ENCODE measurements at places on chromosomes 16 and 17.

DNA sequence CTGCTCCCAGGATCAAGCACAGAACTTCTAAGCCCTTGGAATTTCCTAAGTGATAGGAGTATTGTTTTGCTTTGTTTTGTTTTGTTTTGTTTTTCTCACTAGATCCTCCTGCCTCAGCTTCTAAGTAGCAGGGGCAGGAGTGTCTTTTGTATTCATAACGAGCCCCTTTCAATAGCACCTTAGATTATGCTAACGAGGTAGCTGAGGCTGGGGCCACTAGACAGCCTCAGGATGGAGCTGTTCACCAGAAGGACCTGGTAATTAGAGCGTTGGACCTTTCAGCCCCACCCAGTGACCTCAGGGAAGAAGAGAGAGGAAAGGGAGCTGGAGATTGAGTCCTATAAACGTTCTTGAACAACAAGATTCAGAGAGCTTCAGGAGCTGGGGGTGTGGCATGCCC, 43.6 kb downstream of the IKZF3 start:
- no peak for DNase-seq

DNA sequence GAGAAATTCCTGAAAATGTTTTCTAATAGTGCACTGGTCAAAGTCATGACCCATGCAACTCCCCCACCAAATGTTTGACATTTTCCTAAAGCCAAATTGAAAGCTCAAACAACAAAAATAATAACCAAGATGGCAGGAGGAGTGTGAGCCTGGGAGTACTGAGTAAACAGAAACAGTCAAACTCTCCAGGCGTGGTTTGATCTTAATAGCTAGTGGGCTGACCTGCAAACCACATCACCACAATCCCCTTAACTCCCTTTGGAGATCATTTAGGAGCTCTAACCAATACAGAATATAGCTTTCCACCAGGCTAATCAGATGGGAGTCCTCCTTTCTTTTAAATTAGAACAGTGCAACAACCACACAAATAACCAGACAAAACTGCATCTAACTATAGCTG, 19.2 kb upstream of the MEIOC start:
- DNase-seq = no peak

DNA sequence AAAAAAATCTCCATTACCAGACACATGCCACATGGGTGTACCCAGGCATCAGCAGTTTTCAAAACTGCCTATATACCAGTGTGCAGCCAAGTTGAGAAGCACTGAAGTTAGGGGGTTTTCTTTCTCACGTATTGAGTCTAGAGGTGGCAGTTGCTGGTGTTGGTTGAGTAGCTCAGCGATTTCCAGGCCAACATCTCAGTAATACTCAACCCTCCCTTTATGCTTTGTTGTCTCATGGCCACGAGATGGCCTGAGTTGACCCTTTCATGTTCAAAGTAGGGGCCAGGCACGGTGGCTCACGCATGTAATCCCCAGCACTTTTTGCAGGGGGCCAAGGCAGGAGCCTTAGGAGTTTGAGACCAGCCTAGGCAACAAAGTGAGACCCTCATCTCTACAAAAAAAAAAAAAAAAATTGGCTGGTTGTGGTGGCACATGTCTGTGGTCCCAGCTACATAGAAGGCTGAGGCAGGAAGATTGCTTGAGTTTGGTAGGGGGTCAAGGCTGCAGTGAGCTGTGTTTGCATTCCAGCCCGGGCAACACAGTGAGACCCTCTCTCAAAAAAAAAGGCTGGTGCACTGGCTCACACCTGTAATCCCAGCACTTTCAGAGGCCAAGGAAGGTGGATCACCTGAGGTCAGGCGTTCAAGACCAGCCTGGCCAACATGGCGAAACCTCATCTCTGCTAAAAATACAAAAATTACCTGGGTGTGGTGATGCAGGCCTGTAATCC, 10.8 kb downstream of the LRRC3C start:
- no peak for DNase-seq

GRCh38 chr17:4147751-4148310, 4.8 kb downstream of the CYB5D2 start:
- DNase-seq = no peak

GRCh38 chr17:69064001-69064400, 3.3 kb upstream of the ABCA9 start:
- DNase-seq = no peak

- peak; percentile 77 for DNase-seq
Observed at GRCh38 chr17:36072431-36073121, 8.5 kb downstream of the CCL18 start.

GRCh38 chr17:57545731-57546342, 199.3 kb downstream of the CCDC182 start:
- no peak for DNase-seq

DNA sequence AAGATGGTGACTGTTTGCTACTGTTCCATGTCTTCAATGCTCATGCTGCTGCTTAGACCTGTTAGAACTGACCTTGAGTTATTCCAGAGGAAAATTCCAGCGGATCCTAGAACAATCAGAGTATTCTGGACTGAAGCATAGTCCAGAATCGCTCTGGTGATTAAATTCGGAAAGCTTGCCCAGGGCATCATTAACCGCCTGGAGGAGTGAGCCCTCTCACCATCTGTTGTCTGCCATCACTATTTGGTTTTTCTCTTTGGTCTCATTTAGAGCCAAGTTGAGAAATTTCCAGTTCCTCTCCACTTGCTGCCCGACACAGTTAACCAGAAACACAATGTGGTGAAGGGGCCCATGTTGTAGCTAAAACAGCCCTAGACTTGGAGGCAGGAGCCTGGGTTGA, 104.1 kb downstream of the BMERB1 start:
- no peak for DNase-seq

GRCh38 chr16:78800523-78800922, 701.1 kb downstream of the WWOX start:
- no peak for DNase-seq

DNA sequence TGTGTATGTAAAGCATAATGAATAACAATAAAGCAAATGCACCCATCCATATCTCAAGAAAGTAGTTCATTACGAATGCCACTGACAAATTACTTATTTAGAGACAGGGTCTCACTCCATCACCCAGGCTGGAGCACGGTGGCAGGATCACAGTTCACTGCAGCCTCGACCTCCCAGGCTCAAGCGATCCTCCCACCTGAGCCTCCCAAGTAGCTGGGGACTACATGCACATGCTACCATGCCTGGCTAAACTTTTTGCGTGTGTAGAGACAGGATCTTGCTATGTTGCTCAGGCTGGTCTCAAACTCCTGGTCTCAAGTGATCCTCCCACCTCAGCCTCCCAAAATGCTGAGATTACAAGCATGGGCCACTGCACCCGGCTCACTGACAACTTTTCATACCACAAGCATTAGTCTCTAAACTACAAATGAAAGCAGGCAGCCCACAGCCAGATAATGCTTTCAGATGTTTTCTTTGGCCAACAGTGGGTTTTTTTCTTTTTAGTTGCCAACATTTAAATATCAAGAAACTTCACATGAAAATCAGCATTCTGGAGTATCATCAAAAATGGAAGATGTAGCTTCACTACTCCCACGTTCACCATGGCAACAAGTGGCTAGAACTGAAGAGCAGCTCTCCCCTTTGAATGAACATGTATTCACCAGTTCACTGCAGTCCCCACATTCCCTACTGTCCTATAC, 7.7 kb downstream of the ARHGAP17 start:
- DNase-seq = no peak

- peak; percentile 65 for DNase-seq
Observed at GRCh38 chr17:78842881-78843565, 2.4 kb upstream of the USP36 start.

DNA sequence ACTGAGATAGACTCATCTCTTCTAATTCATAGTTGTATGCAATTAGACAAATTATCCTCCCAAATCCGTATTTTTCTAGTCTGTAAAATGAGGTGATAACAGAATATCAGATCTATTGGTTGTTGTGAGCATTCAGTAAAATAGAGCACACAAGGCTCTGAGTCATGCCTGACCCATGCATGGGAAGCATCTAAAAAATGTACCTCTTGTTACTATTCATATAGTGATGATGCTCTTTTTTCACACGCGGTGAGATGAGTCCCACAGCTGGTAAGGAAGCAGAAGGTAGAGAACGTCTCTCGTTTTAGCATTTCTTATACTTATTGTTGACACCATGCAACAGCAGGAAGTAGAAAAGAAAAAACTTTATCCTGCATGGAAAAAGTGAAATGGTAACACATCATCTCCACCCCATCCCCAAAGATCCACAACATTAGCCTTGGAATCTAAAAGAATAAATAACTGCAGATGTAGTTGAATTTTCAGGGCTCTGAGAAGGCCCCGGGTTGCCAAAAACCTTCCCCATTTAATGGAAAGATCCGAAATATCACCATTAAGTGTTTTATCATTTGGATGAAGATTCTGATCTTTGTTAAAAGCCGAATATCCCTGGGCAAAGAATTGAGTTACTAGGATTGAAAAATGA, 215.6 kb downstream of the TMEM114 start:
- no peak for DNase-seq

GRCh38 chr17:34670618-34671017, 91.2 kb downstream of the TMEM132E start:
- no peak for DNase-seq

GRCh38 chr17:32104158-32104557, 38.1 kb upstream of the RHOT1 start:
- no peak for DNase-seq

GRCh38 chr17:80096561-80097021, 4.8 kb upstream of the GAA start:
- DNase-seq = no peak

GRCh38 chr17:5584383-5585286, at the start of gene NLRP1:
TSS of gene NLRP1 (minus strand) at chr17:5584509. CDS start at chr17:5583957, 552 bp downstream.
- DNase-seq = peak; percentile 93

DNA sequence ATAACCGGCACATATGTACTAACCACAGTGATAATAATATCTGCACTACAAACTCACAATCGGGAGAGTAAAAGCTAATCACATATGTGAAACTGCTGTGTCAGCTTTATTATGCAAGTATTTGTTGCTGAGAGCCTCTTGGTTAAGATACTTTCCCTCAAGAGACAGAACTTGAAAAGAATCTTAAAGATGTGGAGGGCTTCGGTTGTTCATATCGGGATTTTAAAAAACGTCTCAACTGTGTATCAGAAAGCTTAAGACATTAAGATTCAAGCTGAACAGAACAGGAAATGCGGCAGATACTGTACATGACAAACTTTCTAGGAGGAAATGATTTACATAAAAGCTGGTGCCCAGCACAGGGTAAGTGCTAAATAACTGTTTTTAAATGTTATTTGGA, 27.5 kb upstream of the HLF start:
- DNase-seq = peak; percentile 40

GRCh38 chr16:23423496-23424049, 29.4 kb downstream of the COG7 start:
- DNase-seq = no peak

GRCh38 chr17:1179818-1180742, at the start of gene ABR:
TSS of gene ABR (minus strand) at chr17:1179981. CDS start at chr17:1179727, 254 bp downstream.
- peak; percentile 46 for DNase-seq

DNA sequence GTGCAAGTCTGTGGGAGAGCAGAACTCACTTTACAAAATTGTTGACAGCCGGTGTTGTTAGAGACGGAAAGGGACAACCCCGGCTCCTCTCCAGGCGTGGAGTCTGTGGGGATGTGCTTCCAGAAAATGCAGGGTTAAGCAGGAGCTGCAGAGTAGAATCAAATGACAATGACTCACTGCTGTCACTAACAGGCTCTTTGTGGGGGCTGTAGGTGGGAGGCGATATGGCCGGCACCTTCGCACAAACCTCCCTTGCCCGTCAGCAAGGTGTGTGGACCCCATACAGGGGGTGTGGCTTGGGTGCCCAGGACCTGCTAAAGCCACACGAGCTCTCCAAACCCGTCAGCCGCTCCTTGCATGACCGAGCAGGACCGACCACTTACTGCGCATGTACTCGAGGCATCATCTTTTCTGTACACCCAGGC, 5.8 kb downstream of the PDK2 start:
- no peak for DNase-seq

GRCh38 chr17:29948448-29949215, 7.2 kb downstream of the EFCAB5 start:
- DNase-seq = no peak

GRCh38 chr16:11263737-11264136, 5.4 kb downstream of the TNP2 start:
- no peak for DNase-seq

GRCh38 chr16:4734730-4735535, 596 bp downstream of the DNAAF8 start:
- peak; percentile 94 for DNase-seq

DNA sequence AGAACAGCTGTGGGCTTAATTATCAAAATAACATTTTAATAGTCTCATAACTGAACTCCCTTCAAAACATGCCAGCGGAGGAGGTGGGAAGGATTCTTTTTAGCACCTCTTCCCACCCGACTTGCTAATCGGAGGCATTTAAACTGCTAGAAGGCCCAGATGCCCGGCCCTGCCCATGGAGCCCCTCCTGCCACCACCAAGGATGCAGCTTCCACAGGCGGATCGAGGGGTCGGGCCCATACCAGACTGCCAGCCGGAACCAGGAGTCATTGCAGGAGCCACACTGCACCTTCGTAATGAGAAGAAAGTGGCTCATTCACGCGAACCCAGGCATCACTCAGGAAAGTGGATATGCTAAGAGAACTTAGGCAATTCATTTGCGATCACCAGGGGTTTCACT, 201.2 kb downstream of the C16orf78 start:
- DNase-seq = no peak

DNA sequence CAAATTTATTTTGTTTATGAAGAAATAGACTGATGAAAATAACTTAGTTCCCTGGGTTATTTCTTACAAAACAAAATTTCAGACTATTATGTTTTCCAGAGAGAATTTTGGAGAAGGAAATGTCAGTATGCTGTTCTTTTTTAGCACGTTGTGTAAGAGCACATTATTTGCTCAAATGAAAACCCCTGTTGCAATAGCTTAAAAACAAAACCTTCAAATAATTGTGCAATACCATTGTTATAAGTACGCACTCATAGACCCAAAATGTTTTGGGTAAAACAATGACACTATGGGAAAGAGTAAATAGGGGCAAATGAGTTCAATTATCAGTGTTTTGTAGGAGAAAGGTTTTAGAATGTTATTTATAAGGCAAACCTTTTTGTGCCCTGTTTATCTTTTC, 18.2 kb downstream of the VMP1 start:
- DNase-seq = no peak

DNA sequence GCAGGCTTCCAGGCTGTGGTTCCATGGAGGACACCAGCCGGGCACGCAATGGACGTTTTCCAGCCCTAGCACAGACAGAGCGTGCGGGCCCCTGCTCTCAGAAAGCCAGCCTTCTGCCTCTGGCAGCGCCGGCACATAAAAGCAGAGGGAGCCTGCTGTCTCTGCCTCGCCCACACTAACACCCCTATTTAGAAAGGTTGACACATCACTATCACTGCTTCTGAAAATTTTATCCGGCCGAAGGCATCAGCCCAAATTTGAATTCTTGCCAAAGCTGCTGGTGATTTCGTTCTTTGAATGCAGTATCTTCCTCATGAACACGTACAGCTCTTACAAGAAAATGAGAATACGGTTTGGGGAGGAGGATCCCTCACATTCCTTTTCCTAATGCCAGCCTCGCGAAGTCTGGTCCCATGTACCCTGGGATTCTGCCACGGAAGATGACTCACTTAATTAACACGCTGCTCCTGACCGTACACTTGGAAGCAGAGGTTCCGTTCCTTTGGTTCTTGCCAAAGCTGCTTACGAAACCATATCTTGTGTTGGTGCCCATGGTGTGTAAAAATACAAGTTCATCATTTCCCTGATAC, 1.3 kb upstream of the RAB11FIP3 start:
- no peak for DNase-seq
